ENCODE measurements at places on chromosomes 12 and 14. TPM values are rescaled to one million over a fixed set of nuclear protein-coding genes. Genes with fewer than 3 reads are reported as not detected.

The BDKRB1 gene
- 0.66 TPM for total RNA-seq

The MYO1A gene
- total RNA-seq = 0.10 TPM

The C3AR1 gene
- not detected for total RNA-seq

The PMCH gene
- total RNA-seq = not detected

The KERA gene
- not detected for total RNA-seq

The SSTR1 gene
- not detected for total RNA-seq

The RPGRIP1 gene
- 0.15 TPM for total RNA-seq

The CDKN1B gene
- 14.2 TPM for total RNA-seq

The ALKBH2 gene
- 49.0 TPM for total RNA-seq

The IL22 gene
- total RNA-seq = not detected

The HOTAIR gene
- total RNA-seq = 0.12 TPM

The PTPRB gene
- total RNA-seq = 0.77 TPM

The GALNT4 gene
- 13.7 TPM for total RNA-seq

The CPNE6 gene
- 0.14 TPM for total RNA-seq

The CMA1 gene
- not detected for total RNA-seq

The CCND2 gene
- not detected for total RNA-seq

The SLC24A4 gene
- 0.41 TPM for total RNA-seq

The HNRNPA1 gene
- total RNA-seq = 1,668 TPM

The SVOP gene
- not detected for total RNA-seq

All from A549 treated with dexamethasone at 1 μM for 4 hours (cell line).